Caki2 (cell line): ENCODE measurements at places on chromosomes 7 and 10.

- no peak for DNase-seq
These were observed 5.0 kb upstream of the AHR start for GRCh38 chr7:17293481-17293880.

- no peak for DNase-seq
These were observed 60.8 kb downstream of the PTTG1IP2 start for GRCh38 chr7:90530263-90530662.

GRCh38 chr7:106612432-106612831 lies 48.5 kb downstream of the CCDC71L start:
- no peak for DNase-seq

- DNase-seq = no peak
These were observed 35.4 kb upstream of the CFAP46 start for GRCh38 chr10:132977807-132978206.

DNA sequence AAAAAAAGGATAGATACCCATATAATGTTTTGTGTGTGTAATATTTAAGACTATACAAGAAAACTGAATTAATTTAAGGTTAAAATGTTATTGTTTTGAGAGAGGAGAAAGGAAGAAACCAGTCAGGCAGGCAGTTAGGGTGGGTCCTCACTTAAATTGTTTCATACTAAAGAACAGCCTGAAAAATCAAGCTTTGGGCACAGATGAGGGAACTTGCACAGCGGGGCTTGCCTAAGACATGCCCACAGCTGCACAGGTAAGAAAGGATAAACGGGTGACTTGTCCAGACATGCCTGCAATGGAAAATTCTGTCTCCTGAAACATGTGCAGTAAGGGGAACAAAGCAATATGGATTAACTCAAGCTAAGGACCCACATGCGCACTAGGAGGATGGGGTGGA lies 158.4 kb downstream of the BBS9 start:
- DNase-seq = no peak

- DNase-seq = no peak
These were observed 270.9 kb downstream of the RELN start for GRCh38 chr7:103718482-103719061.

GRCh38 chr10:112000466-112000865 lies 183.1 kb downstream of the GPAM start:
- DNase-seq = no peak

GRCh38 chr7:129829737-129830631 lies 122.8 kb downstream of the UBE2H start:
- DNase-seq = peak; percentile 61

DNA sequence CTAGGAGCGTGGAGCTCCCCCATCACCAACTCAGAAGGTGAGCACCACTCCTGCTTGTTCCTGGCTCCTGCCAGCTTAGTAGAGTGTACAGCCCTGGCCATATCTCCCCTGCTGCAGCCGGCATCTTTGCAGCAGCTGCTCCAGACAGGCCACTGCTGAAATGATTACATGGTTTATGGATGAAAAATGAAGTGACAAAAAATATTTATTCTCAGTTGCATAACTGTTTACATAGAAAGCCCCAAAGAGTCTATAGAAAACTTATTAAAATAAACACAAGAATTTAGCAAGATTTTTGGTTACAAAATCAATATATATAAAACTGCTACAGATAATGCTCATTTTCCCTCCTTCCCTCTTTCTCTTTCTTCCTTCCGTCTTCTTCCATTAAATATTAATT lies 27.2 kb downstream of the C10orf67 start:
- DNase-seq = no peak

- peak; percentile 77 for DNase-seq
These were observed 425 bp downstream of the CASD1 start for GRCh38 chr7:94509887-94510581.

DNA sequence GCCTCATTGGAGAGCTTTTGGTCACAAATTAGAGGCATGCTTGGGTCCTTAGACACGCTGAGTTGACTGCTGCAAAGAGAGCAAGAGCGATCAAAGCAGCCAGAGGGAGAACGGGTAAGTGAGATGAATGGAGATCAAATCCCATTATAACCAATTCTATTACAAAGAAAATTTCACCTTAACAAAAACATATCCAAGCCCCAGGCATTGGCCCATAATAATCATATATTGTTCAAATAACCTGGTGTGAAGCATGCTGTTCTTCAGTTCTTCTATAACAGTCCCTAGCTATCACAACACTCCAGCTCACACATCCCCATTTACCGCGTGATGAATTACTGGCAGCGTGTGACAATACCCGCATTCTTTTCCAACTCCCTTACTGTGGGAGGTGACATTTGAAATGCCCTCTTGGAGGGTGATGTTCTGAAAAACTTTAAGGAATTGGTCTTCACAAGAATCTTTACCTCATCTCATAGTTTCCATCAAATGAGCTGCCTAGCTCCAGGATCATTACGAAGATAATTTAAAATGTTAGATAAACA lies 156.1 kb upstream of the PLXNA4 start:
- no peak for DNase-seq

DNA sequence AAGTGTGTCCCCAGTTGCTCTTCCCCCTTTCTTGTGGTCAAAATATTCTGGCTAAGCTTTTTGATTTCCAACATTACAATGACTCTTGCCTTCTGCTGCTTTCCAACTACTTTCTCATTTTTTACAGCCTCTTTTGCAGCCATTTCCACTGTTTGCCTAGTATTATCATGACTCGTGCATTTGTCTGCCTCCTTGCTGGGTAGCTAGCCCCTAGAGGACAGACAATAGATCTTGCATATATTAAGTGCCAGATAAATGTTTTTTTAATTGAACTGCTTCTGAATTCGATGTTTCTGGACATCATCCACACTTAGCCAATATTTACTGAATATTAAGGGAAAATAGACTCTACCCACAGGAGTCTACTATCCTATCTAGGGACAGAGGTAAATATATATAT lies 124.5 kb downstream of the POU6F2 start:
- no peak for DNase-seq
